Renal cortical epithelial cell (primary cell): ENCODE measurements at places on chromosomes 6 and 20. TPM values are rescaled to one million over a fixed set of nuclear protein-coding genes. Genes with fewer than 3 reads are reported as not detected.

The PI16 gene
- total RNA-seq: not detected in 2 replicates

The PHACTR3 gene
- total RNA-seq: 0.52 and 1.6 TPM in 2 replicates

DNA sequence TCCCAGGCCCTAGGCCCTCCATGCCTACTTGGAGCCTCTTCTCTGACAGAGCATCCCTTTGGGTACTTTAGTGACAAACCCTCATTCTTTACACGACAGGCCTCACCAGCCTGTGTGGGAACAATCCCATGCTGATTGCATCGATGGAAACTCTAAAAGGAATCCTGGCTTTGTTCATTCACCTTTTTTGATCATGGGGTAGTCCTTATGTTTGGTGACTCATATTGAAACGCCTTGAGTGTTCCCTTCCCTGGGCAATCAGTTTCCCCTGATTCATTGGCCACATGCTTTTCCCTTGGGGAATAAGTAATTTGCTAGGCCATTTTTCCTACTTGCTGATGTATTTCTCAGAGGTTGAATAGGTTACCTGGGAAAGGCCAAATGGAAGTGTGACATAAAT lies 14.7 kb upstream of the TNFAIP3 start:
- DNase-seq: peak; percentile 83

DNA sequence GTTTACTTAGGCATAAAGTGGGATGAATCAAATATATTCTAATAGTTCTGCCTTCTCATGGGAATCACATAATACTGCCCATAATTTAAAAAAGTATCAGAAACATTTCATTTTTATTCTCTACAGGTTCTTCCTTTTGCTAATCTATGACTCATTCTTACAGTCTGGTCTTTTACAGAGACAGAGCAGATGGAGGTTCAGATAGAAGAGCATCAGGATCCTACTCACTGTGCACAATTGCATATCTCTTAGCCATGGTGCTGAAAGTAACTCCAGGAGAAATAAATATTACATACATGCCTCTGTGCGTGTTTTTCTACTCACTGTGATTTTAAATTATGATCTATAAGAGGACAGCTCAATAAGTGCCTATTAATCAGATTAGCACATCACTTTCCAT lies 16.3 kb upstream of the OR2B6 start:
- DNase-seq: no peak

DNA sequence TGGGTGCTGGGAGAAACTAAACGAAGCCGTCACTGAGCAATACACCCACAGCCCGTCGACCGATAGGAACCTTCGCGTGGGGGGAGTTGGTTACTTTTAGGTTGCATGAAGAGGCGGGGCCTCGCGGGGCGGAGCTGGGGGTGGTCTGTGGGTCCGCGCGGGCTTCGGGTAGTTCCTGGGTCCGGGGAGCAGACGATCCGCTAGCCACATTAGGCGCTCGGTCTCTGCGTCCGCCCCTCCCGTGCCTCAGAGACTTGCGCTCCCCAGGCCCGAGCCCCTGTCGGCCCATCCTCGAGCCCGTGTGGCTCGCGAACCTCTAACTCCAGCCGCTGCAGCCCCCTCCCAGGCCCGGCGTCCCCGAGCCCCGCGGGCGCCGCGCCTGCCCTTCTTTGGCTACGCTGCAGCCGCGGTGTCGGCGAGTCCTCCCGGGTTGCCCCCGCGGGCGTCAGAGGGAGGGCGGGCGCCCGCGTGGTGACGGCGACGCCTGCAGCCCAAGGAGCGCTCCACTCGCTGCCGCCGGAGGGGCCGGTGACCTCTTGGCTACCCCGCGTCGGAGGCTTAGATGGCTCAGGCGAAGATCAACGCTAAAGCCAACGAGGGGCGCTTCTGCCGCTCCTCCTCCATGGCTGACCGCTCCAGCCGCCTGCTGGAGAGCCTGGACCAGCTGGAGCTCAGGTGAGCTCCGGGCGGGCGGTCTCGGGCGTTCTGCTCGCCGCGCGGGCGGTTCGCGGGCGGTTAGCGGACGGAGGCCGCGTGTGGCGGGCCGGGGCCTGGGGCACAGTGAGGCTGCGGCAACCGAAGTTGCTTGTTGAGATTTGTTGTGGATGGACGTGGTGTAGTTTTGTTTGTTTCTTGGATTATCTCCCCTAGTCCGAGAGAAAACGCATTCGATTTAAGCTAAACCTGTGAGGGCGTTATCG lies at the start of gene BAG2:
TSS of gene BAG2 (plus strand) at position 191 of the 920 bp plus-strand sequence. CDS start at position 563, 372 bp downstream.
- DNase-seq: peak; percentile 67

DNA sequence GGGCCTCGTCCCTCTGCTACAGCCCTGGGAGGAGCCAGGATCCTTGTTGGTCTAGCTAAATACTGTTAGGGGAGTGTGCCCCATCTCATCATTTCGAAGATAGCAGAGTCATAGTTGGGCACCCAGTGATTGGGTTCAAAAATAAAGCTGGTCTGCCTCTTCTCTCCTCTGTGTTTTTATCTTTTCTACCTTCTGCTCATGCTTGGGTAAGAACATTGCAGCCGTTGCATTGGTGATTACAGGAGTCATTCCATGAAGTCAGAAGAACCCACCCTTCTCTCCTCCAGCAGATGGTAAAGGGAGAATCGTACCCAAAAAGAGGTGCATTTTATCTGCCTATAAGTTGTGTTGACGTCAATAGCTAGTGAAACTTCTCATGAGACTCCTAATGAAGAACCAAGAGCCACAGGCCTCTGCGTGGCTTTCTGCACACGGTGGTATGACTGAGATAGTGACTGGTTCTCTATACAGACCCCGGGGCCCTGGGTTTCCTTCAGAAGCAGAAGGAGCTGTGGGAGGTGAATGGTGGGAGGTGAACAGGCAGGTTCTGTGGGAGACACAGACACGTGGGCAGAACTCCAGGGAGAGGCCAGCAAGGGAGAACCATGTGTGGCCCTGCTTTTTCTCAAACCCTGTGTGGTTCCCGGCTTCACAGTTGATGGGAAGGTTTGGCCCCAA lies 5.7 kb upstream of the FAM209A start:
- DNase-seq: no peak

GRCh38 chr6:90462102-90462501 lies 124.8 kb downstream of the MAP3K7 start:
- DNase-seq: no peak

DNA sequence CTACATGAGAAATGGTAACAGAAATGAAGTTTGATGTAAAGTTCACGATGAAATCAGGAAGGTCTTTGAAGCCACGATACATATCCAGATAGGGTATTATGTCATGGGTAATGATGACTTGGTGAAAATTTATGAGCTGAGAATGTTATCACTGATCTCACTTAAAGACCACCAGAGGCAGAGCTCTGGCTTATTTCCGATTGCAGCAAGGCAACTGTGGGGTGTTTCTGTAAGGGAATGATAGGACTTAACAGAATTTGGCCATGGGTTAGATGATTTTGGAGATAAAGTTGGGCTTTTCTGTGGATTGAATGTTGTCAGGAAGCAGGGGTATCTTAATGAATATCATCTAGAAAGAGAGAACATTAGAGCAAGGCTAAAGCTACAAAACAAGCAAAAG lies 508.4 kb downstream of the HDGFL1 start:
- DNase-seq: no peak
